ENCODE measurements at places on chromosomes 13 and 19.

DNA sequence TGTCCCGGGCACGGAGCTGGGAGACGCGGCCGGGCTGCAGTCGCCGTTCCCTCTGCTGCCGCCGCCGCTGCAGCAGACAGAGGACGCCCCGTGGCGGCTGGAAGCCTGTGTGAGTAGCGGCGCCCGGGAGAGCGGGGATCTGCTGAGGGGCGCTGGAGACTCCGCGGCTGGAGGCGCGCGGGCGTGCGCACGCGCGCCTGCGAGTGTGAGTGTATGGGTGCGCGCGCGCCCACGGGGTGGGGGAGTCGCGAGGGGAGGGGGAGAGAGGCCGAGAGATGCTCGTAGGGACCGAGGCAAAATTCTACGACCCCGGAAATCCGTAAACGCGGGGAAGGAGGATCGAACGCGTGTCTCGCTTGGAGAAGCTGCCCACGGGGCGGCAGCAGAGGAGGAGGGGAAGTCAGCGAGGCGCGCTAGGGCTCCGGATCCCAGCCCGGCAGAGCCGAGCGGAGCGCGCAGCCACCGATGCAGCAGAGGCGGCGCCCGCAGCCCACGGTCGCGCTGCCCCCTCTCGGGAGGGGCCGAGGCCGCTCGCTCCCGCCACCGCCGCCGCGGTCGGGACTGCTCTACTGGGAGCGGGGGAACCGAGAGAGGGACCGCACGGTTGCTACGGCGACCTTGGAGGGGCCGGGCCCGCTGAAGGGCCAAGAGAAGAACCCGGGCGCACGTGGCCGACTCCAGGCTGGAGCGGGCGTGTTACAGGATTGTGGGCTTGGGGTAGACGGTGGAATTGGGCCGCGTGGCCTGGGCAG, at the start of gene ENOX1:
ENOX1 (minus strand) TSS at position 207 of the 752 bp plus-strand sequence.
- peak; percentile 29 for DNase-seq

DNA sequence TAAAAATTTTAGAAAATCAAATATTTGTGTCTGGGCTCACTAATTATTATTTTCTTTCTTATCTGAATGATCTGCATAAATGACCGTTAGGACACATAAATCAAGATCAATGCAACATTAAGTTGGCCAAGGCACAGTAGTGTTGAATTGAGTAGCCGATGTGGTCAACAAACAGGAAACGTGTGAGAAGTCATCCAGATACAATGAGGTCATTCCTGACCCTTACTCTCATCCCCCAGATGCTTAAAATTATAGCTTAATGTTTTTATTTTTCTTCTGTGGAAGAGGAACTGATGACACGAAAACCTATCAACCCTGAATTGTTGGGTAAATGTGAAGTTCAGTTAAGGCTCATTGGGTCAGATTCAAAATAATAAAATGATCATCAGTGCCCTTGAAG, 222.9 kb downstream of the RFC3 start:
- no peak for DNase-seq

- no peak for DNase-seq
These were observed 2.5 kb downstream of the CAMSAP3 start for GRCh38 chr19:7598180-7598579.

DNA sequence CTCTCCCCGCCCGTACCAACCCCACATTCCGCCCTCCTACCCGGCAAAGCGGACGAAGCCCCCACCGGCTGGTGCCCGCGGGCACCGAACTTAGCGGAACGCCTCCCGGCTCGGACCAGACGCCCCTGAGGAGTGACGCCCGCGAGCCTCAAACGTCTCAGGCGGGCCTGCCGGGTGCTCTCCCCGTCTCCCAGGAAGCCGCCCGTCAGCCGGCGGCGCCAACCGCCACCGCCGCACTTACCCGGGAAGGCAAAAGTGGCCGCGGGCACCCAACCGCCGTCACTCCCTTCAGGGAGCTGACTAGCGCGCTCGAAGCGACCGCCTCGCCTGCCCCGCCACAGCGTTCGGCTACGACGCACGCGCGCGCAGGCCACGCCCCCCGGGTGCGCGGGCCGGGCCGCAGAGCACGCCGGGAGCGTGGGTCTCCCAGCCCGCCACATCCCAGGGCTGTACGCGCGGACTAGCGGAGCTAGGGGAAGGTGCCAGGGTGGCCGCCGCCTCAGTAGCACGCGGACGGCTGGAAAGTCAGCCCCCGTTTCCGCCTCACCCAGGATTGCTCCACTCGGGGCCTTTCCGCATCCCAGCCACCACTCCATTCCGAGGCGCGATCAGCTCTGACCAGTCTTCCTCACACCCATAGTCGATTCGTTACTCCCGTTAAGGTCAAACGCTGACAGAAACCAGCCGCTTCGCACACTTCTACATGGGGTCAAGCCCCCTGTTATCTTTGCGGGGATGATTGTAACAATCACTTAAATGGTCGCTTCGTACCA, at the start of gene TEX30:
TEX30 (minus strand) TSS at position 346 of the 773 bp plus-strand sequence. CDS start 3,760 bp downstream, outside the sequence.
- DNase-seq, result peak; percentile 81

DNA sequence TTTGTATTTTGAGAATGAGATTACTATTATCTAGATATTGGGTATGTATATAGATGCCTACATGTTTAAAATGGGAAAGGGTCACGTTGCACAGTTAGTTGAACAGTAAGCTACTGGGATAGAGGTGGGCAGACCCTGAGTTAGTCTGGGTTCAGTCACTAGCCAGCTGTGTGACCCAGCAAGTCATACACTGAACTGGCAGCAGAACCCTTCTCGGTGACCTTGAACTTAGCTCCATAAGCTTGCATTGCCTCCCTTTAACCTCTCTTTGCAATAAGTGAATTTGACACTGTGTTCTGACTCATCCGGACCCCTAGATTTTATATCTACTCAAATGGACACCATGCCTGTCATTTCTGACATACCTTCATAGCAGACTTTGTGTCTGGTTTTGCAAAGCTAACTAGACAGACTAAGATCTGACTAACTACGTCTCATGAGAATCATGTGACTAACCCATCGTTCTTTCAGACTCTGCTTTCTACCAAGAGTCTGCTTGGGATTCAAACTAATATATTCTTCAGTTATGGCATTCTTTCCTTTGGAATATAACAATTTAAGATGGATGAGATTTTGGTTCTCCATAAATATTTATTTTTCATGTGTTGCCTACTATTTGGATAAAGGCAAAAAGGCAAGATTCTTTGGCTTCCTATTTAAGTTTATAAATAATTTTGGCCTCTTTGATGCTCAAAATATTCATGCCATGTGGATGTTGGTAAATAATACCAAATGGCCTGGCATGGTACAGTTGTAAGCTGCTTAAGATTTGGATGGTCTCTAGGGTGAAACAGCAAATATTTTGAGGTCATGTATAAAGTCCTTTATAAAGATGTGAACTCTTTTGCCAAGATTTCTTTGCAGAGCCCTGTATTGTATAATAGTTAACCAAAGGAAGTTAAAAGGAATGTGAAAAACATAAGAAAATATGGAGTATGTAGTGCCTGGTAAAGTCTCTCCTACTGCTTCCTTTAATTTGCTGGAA, 159.3 kb downstream of the ITGBL1 start:
- no peak for DNase-seq

- DNase-seq, result no peak
These were observed 16.5 kb downstream of the MAU2 start for GRCh38 chr19:19337120-19337519.

DNA sequence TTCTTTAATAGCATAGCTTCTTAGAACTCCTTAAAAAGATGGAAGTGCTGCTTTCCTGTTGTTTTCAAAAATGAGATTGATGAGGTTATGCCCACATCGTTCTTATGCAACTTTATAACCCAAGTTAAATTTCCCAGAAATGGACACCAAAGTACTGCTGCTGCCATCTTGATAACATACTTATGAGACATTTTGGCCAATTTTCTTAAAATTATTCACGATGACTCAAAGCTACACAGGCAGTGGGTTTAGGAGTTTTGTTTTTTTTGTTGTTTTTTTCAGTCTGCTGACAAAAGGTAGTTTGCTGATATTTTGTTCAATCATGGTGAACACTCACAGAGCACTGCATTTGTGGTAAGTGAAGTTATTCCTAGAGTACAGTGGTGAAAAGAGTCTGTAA, 54.9 kb upstream of the RFC3 start:
- no peak for DNase-seq

DNA sequence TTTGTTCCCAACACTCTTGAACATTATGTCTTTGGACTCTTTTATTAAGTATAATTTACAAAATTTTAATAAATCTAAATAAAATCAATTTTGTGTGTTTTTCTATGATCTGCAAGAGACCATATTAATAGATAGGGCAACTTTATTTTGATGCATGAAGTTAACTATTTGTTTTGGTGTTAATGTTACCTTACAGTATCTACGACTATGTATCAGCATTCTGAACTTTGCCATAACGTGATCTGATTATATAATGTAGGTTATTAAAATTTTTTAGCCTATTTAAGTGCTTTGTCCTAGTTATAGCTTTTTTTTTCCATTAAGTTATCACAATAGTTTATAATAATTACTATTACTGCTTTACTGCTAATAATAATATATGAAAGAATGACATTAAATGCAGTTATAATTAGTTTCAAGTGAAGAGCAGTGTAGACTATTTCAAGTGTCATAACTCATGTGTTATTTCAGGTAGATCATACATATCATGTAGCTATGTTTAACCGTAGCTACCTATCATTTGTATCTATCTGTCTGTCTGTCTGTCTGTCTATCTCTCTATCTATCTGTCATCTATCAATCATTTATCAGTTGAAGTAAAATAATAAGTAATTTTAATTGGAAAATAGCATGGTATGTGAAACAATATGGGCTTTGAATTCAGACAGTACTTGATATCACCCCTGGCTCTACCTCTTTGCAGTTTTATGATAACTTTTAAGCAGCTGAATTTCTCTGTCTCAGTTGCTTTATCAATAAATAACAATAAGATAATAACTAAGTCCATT, 229.7 kb downstream of the GPC5 start:
- DNase-seq, result no peak

GRCh38 chr13:36212789-36213188, 1.6 kb downstream of the SOHLH2 start:
- DNase-seq, result no peak

GRCh38 chr13:46797501-46798237, 708 bp upstream of the ESD start:
- peak; percentile 8 for DNase-seq

DNA sequence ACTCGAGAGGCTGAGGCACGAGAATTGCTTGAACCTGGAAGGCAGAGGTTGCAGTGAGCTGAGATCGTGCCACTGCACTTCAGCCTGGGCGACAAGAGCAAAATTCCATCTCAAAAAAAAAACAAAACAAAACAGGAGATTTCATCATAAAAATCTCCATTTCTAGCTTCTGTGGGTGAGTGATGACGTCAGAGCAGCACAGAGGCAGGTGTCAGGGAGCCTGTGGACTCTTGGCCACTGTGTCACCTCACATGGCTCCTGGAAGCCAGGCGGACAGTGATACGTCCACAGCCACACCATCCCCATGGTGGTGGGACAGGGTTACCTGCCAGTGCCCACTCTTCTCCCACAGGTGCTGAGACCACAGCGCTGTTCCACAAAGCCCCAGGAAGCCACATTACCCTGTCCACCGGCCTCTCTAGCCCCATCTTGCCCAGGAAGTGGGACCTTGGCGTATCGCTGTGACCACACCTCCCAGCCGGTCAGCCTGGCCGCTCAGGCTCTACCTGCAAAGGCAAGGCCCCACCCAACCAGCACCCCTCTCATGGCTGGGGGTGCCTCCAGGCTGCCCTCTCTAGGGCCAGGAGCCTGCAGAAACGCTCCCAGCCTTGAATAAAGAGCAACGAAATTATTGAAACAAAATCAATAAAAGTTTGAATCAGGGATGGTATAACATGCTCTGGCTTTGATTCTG, 2.5 kb upstream of the FXYD3 start:
- DNase-seq, result no peak

GRCh38 chr13:69912630-69913029, 195.0 kb upstream of the ATXN8OS start:
- DNase-seq, result no peak

DNA sequence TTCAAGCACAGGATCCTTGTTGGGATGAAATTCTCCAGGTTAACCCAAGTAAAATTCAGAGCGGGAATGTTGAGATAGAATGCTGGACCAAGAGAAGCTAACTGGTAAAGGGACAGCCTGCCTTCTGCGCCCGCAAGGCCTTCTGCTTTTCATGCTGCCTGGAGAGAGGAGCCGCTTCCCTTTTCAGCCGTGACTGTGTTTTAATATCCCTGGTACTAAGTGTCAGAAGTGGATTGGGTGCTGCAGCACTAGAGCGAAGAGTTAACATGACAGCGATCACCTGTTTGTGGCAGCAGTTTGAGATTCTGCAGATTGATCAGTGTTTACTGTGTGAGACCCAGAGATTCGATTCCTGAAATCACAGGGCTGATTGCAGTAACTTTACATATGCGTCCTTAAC, 197.4 kb upstream of the ZNF536 start:
- DNase-seq, result no peak

DNA sequence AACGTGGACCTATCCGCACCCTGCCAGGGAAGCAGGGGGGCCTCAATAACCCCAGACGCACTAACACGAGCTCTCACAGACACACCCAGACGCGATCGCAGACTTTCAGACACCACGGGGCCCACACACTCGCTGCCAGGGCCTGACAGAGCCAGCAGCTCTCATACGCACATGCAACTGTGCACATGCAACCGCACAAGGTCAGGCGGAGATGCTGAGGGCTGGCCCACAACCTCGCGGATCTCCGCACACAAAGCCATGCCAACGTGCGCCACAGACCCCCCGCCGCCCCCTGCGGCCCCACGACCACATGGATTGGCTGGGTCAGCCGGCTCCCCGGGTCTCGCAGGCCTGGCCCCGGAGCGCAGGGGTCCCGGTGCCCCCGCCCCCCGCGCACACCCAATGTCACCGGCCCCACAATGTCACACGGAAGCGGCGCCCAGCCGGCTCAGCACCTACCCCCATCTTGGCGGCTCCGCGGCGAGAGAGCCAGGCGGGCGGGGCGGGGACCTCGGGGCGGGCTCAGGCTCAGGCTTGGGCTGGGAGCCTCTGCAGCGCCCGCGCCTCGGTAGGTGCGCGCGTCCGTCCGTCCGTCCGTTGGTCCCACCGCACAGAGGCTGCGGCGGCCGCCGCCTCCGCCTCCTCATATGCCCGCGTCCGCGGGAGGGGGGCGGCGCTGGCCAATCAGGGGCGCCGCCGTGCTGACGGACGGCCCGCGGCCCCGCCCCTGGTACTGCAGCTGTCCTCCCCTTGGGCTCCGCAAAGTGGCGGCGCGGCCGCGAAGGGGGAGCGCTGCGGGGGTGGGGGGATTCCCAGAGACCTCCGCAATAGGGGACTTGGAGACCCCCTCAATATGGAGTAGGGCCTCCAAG, at the start of gene ATP1A3:
ATP1A3 (minus strand) TSS at position 619 of the 872 bp plus-strand sequence; CDS start at position 465, 154 bp downstream.
- peak; percentile 62 for DNase-seq

GRCh38 chr19:7236153-7236552, 58.1 kb downstream of the INSR start:
- DNase-seq, result no peak

GRCh38 chr19:14440049-14440448, 6.9 kb downstream of the PKN1 start:
- peak; percentile 84 for DNase-seq

All from activated CD4-positive, alpha-beta T cell treated with anti-CD3 and anti-CD28 coated beads, Interleukin-2, amount 50 U/mL, for 48 hours (primary cell).